NCI-H2081 treated with DMSO at 0.1 percent for 48 hours (cell line): ENCODE measurements at places on chromosomes 16 and 17.

GRCh38 chr17:56499799-56500388, 93.6 kb upstream of the NOG start:
- no peak for DNase-seq

DNA sequence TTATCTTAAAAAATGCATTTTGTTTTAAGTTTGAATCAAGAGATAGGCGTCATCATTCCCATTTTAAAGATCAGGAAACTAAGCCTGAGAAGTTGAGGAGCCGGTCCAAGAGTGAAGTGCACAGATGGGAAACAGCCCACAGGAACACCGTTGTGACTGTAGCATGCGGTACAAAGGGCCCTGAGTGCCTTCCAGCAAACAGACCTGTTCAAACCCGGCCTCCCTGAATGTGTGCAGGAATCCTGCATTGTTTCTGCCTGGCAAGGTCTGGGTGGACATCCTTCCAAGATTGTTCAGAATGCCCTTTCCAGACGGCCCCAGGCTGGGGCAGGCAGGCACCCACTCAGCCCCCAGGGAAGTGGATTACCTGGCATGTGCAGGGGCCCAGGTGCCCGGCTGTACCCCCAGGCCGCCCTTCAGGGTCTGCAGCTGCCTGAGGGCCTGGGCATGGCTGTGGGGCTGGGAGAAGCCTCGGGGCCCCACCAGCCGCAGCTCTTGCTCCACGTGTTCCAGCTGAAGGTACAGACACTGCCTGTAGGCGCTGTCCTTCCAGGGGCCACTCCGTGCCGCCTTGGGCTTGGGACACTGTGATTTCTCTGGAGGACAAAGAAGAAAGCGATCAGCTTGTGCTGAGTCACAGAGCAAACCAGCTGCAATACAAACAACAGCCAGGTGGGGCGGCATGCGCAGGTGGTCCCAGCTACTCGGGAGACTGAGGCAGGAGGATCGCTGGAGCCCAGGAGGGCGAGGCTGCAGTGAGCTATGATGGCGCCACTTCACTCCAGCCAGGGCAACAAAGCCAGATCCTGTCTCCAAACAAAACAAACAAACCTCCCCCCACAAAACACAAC, 45.0 kb upstream of the GCSH start:
- DNase-seq = no peak

GRCh38 chr17:79843816-79844800, 4.9 kb upstream of the CBX4 start:
- no peak for DNase-seq

GRCh38 chr16:18050234-18050633, 286.3 kb downstream of the NPIPA8 start:
- DNase-seq = no peak

DNA sequence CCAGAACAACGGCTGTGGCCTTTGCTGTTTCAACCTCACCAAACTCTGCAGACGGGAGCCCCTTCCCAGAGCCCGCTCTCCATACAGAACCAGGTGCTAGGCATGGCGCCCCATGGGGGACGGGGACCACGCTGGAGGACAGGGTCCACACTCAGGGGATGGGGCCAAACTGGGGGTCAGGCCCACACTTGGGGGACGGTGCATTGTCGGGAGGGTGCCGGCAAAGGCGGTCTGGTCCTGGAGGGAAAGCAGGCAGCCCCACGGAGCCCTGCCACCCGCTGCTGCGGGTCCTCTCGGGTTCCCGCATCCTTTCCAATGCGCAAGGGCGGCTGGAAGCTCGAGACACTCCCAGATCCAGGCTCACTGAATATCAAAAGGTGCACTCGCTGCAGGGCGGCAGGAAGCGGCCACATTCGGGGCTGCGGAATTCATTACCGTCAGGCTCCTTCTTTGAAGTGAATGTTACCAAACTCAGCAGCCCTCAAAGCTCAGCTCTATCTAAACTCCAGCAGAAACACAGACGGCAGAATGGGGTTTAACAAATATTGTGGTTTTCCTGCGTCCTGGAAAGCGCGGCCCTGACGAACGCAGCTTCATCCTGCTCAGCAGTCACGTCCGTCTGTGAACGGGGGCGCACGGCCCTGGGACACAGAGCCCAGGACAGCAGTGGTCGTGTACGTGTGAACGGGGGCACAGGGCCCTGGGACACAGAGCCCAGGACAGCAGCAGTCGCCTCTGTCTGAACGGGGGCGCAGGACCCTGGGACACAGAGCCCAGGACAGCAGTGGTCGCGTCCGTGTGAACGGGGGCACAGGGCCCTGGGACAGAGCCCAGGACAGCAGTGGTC, 41.3 kb downstream of the LMF1 start:
- no peak for DNase-seq

DNA sequence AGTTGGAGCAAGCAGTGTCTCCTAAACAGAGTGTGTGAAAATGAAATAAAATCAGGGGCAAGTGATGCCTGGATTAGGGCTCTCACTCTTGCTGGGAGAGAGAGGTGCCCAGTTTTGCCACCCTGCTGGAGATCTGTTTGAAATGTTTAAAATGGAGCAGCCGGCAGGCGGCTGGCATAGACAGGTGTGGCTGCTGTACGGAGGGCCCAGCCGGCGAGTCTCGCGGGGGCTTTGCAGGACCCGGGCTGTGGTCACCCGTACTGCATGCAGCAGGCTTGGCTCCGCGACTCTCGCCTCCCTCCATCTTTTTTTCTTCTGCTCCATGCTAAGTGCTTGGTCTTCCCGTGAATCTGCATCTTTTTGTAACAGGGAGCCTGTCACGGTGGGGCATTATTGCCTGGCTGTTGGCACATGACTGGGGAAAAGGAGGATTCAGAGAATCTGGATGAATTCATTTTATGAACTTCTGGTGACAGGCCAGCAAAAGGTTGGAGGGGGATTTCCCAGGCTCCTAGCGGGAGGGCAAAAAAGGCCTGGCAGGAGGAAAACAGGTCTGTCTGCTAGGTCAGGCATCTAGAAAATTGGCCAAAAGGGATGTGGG, 1.8 kb downstream of the ZNRF1 start:
- no peak for DNase-seq
